Fibroblast of pulmonary artery (primary cell): ENCODE measurements at places on chromosomes 2 and 18.

GRCh38 chr2:197515315-197515738 lies 539 bp upstream of the MOB4 start:
- DNase-seq, result peak; percentile 46

DNA sequence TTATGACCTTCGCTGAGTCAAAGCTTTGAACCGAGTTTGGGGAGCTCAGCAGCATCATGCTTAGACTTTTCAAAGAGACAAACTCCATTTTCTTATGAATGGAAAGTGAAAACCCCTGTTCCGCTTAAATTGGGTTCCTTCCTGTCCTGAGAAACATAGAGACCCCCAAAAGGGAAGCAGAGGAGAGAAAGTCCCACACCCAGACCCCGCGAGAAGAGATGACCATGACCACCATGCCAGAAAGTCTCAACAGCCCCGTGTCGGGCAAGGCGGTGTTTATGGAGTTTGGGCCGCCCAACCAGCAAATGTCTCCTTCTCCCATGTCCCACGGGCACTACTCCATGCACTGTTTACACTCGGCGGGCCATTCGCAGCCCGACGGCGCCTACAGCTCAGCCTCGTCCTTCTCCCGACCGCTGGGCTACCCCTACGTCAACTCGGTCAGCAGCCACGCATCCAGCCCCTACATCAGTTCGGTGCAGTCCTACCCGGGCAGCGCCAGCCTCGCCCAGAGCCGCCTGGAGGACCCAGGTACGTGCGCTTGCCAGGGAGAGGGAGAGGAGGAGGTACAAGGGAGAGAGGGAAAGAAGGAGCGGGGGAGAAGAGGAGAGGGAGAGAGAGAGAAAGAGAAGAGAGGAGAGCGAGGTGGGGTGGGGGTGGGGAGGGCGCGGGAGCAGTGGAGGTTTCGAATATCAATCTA lies at the start of gene DLX1:
TSS of gene DLX1 (plus strand) at position 48 of the 700 bp plus-strand sequence. CDS start at position 219, 171 bp downstream.
- DNase-seq, result no peak

DNA sequence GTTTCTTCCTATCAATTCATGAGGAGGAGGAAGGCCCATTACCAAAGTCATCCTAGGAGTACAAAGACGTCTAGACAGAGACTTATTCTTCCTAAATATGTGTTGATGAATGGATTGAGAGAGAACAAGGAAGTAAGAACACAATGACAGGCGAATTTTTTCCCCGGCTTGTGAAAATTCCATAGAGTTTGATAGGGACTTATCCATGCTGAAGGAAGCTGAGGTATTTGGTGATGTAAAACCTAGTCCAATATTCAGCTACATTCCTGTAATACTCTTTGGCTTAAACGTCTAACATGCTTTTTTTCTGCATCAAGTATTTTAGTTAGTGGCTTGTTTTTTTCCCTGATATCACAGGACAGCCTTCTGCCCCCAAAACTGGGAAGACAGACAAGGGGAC lies 121.9 kb upstream of the MYT1L start:
- DNase-seq, result no peak

GRCh38 chr2:2919574-2920365 lies 457.8 kb downstream of the EIPR1 start:
- DNase-seq, result no peak

DNA sequence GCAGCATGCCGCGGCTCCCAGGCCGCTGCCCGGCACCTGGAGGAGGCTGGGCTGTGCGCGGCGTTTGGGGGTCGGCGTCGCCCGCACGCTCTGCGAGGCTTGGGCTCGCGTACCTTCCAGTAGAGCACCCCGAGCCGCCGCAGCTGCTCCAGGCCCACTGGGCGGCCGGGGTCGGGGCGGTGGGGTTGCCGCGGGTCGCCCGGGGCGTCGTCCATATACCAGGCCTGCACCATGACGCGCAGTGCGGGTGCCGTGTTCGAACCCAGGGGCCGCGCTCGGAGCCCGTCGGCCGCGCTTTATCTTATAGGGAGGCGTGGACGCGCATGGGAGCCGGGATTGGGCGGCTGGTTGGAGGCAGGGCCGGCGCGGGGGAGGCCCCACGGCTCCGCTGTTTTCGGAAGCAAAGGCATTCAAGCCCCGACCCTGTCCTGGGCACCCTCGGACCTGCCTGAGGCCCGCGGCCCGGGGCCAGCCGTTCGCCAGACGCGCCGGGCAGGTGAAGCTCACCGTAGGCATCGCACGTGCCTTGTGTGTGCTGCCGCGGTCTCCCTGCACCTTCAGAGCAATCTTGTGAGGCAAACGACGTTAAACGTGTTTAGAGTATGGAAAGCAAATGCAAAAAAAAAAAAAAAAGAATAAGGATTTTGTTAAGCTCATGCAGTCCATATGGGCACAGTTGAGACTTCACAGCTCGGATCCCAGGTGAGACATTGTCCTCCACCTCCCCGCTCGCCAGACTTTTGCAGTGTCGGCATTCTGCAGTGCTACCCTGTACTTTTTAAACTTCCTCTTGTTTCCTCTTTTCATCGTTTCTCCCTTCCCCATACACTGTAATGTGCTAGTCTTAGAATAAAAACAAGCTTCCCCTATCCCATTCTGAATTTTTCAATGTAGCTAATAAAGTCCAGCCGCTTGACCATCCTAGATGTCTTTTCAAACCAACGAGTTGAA lies at the start of gene ADI1:
TSS of gene ADI1 (minus strand) at position 277 of the 951 bp plus-strand sequence. CDS start at position 233, 44 bp downstream.
- peak; percentile 82 for DNase-seq

- peak; percentile 65 for DNase-seq
Measured at GRCh38 chr2:143482771-143483170, 353.6 kb downstream of the ARHGAP15 start.

- no peak for DNase-seq
Measured at GRCh38 chr18:79658366-79658765, 21.2 kb upstream of the CTDP1 start.

- no peak for DNase-seq
Measured at GRCh38 chr2:203748331-203749126, 42.1 kb downstream of the CD28 start.

- DNase-seq, result peak; percentile 78
Measured at GRCh38 chr2:43051338-43051737, 175.1 kb downstream of the ZFP36L2 start.

DNA sequence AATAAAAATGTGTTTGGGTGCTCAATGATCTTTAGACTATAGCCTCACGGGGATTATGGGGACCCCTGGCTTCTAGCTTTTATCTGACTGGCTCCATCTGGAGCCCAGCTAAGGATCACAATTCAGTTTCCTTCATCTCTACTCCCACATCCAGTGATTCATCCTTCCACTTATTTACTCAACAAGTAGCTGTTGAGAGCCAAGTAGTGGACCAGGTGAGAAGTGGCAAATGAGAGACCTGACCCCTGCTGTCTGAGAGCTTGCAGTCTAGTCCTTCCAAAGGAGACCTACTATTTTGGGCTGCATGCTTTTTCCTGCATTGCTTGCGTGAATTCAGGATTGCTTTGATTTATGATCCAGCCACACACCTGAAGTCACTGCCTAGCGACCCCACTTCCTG lies 10.7 kb upstream of the DSG3 start:
- DNase-seq, result no peak

GRCh38 chr2:217695033-217695520 lies 307.7 kb downstream of the TNS1 start:
- peak; percentile 82 for DNase-seq

DNA sequence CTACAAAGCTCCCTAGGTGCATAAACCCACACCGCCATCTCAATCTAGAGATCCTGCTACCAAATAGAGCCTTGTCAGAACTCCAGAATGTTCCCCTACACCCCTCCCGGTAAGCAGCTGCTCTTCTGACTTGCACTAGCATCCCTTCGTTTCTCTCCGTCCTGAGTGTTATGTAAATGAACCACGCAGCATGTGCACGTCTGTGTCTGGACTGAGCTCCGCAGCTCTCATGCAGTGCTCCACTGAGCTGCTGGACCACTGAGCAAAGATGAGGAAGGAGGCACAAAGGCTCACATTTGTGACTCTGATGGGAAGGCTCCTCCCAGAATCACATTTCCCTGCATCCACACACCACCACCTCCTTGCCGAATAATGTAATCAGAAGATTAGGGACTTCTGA lies 203.6 kb downstream of the MYT1L start:
- no peak for DNase-seq

GRCh38 chr2:108490506-108491122 lies 41.6 kb downstream of the GCC2 start:
- no peak for DNase-seq

- DNase-seq, result no peak
Measured at GRCh38 chr2:239668042-239668441, 267.2 kb upstream of the HDAC4 start.

DNA sequence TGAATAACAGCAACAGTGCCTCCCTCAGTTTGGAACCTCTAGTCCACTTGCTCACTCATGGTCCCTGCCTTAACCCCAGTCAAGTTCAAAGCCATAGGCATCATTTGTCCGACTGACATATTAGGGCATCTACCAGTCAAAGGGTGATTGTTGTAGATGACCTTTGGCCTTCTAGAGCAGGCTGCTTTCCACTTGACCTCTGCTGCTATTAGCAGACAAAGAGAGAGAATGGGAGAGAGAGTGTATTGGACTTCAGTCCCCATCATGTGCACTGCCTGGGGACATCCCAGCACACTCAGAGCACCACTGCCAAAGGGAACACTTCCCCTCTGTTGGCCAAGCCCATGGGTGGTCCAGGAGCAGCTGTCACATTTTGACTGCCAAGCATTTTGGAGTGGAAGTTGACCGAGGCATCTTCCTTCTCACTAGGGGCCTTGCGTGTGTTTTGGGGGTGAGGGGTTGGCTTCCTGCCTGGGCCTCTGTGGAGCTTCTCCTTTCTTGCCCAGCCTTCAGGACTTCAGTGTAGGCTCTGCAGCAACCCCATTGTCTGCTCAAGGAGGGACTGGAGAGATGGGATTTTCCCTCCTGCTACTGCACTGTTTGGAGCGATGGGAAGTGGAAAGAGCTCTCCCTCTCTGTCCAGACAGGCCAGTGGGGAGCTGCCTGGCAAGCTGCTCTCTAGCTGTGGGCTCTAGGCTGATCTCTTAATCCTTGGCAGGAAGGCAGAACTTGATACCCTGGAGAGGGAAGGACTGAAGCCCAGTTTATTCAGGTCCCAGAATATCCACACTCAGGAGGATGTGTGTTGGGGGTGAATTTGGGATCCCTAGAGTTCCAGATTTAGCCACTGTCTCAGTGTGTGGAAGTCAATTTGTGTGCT lies 68.1 kb downstream of the TMEM247 start:
- DNase-seq, result no peak

DNA sequence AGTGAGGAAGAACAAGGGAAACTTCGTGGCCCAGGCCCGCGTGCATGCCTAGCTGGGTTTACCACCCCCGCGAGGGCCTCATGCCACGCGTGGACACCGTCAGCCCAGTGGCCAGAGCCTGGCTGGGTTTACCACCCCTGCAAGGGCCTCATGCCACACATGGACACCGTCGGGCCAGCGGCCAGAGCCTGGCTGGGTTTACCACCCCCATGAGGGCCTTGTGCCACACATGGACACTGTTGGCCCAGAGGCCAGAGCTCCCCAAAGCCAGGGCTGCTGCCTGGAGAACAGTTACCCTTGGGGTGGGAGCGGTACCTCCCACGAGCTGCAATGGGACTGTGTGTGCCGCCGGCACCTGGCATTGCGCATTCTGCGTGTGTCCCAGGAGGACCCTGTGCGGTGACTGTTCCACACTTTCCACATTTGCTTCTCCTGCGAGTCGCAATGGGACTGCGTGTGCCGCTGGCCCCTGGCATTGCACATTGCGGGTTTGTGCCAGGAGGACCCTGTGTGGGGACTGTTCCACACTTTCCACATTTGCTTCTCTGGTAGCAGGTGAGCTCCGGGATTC lies 105.6 kb upstream of the CTDP1 start:
- DNase-seq, result no peak

DNA sequence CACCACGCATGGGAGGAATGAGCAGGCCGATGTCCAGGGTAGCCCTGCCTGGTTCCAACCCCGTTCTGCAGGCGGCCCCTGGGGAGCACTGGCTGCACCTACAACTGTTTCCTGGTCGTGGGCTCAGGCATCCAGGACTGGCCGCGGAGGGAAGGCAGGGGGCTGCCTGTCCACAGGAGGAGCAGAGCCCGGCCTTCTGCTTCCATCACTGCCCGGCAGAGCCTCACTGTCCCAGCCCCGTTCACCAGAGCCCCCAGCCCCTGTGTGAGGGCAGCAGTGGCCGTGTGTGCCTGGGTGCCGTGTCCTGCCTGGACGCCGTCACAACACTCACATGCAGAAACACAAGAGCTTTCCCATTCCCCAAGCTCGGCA lies 56.2 kb downstream of the KCNG2 start:
- DNase-seq, result no peak

DNA sequence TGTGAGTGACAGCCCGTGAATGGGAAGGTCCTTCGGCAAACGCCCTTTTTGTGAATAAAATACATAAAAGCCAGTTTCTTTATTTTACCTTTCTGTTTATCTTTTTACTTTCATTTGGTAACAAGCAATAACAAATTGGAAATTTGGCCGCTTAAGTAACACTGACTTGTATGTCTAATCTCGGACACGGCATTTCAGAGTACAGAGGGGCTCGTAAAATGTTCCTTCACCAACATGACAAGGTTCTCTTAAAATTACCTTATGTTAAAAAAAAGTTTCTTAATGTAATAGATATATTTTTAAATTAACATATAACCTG lies 558 bp upstream of the NEMP2 start:
- DNase-seq, result no peak
